ENCODE measurements at places on chromosomes 5 and 9.

DNA sequence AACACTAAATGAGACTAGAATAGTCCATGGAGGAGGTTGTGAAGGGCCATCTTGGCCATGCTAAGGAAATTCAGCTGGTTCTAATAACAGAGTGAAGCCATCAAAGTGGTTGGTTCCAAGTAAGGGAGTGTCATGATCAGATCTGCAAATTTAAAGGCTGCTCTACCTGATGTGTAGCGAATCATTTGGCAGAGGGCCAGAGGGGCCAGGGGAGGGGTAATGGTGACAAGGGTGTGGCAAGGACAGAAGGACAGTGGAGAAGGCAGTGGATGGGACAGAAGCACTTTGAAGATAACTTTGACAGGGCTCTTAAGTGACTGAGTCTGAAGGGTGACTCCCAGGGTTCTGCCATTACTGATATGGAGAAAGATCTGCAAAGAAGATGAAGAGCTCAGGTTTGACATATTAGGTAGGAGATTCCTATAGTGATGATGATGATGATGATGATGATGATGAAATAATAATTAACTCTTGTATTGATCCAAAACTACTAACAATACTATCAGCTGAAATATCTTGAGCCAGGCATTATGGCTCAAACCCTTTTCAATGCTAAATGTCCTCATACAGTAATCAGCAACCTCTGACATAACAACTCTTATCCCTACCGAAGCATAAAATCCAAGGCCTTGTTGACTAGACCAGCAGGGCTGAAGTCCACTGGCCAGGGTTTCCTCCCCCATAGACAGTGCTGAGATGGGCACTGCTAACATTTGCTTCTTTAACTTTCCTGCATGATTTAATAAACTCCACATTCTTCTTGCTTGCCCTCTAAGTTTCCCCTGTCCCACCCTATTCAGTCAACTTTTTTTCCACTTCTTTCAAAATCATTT, 20.0 kb downstream of the KIAA1191 start:
- DNase-seq, result no peak

- peak; percentile 66 for DNase-seq
These were observed 5.5 kb downstream of the SNAPC4 start for GRCh38 chr9:136394312-136395019.

DNA sequence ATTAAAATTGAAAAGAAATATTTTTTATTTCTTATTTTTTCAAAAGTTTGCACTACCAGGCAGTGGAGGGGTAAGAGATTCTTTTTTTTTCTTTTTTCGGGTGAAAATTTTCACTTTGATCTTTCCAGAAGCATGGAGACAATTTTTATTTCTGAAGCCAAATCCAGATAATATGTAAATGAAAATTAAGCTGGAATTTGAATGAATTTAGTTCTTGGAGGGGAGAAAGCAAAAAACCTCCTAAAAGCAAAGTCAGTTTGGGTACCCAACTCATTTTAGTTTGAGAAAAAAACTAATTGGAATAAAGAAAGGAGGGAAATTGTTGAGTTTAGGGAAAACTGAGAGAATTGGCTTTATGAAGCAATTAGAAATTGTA, 872 bp downstream of the ZNF618 start:
- DNase-seq, result no peak

- DNase-seq, result no peak
These were observed 51.1 kb downstream of the AHRR start for GRCh38 chr5:372556-372995.

DNA sequence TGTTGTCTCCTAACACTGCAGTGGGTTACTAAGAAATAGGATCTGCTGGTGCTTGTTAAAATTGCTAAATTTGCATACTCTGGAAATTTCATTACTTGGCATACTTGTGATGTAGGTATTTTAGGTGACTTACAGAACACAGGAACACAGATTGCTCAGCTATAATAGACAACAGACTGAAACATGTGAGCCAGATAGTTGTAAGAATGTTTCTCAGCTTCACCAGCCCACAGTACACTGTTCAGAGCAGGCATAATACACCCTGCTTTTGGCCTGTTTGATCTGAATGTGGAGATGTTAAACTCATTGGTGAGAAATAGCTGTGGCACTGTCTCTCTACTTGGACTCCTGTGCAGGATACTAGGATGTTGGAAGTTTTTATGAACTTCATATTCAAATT, 275.7 kb downstream of the CSNK1G3 start:
- DNase-seq, result no peak

DNA sequence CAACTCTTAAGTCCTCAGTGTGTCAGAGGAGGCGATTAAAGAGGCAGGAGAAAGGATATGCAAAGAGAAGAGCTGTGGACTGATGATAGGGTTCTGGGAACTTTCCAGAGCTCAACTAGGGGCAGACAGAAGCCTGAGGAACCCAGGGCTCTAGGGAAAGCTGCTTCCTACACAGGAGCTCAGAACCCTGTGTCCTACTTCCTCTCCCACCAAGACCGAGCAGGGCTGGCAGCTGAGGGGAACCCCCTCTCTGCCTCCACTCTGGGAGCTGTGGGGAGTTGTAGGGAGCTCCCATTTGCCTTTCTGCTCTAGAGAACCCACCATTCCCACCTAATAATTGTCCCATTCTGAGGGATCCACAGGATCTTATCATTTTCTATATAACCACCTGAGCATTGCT, 674.3 kb downstream of the ACTL7B start:
- no peak for DNase-seq

DNA sequence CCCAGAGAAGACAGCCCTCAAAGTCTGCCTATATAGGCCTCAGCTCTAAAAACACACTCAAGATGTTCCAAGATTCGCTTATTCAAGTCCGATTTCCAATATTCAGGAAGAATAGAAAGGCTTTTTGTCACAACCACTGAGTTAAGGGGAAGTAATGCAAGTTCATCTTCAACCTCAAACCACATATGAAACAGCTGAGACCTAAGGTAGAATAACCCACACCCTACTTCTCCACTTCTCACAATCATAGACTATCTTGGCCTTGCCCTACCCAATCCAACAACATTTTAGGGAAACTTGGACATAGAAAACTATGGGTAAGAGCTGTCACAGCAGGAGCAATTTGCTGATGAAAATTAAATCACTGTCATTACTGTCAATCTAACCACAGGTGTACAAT, 152.0 kb upstream of the LRRTM2 start:
- no peak for DNase-seq

GRCh38 chr5:30194595-30194994, 998.9 kb upstream of the CDH6 start:
- no peak for DNase-seq

- DNase-seq, result no peak
These were observed 268.8 kb upstream of the NREP start for GRCh38 chr5:112025757-112026156.

- DNase-seq, result no peak
These were observed 844.4 kb upstream of the CDH18 start for GRCh38 chr5:20832204-20833080.

DNA sequence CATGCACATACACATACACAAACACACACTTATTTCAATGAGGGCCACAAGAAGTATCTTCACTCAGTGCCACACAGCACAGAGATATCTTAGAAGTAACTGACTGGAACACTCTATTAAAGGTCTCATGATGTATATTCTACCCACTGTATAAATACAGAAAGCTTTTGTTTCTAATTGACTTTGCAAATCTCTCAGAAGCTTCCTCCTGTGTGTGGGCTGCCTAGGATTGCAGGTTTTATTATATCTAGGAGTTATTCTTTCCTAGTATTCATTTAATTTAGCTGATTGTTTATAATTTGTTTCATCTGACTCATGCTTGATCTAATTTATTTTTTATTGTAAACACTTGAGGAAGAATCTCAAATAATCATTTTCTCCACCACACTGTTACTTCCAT, 262.4 kb upstream of the ACTBL2 start:
- DNase-seq, result no peak

GRCh38 chr5:138903130-138903775, 28.1 kb upstream of the LRRTM2 start:
- DNase-seq, result no peak

DNA sequence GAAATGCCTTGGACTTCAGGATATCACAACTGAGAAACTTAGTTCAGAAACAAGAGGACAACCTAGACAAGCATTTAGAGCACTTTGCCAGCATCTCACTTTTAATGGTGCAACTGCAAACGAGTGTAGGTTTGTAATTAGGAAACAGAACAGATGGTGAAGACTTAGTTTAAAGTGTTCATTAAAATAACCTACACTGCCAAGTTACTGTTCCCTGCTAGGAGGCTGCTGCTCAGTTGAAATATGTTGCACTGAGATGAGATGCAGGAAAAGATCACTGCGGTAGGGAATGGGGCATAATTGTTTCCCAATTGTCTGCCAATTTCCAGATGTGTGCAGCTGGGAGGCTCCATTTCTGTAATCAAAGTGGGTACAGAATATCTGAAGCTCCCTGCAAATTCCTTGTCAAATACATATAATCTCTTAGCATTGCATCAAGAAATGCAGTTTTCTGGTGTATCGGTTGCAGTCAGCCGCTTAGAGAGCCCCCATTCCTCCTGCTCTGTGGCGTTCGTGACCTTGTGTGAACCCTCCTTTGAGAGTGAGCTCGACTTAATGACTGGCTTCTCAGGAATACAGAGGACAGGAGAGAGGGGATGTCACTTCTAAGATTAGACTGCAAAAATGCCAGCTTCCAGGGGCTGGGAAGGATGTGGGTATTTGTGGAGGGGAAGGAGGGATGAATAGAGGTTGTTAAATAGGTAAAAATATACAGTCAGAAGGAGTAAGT, 448.9 kb downstream of the MED10 start:
- no peak for DNase-seq

GRCh38 chr5:81948349-81948748, 23.5 kb upstream of the ATG10 start:
- no peak for DNase-seq

DNA sequence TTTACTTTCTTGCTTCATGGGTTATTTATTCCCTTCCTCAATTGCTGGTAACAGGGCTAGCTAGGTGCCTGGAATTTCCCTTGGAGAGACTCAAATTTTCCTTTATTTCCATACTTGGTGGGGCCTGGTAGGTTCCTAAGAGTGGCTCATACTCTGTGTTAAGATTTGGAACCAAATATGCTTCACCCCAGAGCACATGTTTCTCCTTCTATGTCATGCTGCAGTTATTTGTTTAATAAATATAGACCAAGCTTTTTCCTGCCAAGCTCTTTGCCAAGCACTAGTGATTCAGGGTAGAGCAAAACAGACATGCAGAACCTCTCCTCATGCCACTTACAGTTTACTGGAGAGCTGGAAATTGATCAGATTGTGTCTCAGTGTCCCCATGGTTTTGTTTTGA, 290.3 kb upstream of the SGCD start:
- DNase-seq, result no peak

- no peak for DNase-seq
These were observed 124.5 kb downstream of the PDZD2 start for GRCh38 chr5:31763424-31763823.

- DNase-seq, result no peak
These were observed 307.3 kb downstream of the MLLT3 start for GRCh38 chr9:20314981-20315380.

- no peak for DNase-seq
These were observed 10.4 kb downstream of the SNX2 start for GRCh38 chr5:122785294-122785693.

DNA sequence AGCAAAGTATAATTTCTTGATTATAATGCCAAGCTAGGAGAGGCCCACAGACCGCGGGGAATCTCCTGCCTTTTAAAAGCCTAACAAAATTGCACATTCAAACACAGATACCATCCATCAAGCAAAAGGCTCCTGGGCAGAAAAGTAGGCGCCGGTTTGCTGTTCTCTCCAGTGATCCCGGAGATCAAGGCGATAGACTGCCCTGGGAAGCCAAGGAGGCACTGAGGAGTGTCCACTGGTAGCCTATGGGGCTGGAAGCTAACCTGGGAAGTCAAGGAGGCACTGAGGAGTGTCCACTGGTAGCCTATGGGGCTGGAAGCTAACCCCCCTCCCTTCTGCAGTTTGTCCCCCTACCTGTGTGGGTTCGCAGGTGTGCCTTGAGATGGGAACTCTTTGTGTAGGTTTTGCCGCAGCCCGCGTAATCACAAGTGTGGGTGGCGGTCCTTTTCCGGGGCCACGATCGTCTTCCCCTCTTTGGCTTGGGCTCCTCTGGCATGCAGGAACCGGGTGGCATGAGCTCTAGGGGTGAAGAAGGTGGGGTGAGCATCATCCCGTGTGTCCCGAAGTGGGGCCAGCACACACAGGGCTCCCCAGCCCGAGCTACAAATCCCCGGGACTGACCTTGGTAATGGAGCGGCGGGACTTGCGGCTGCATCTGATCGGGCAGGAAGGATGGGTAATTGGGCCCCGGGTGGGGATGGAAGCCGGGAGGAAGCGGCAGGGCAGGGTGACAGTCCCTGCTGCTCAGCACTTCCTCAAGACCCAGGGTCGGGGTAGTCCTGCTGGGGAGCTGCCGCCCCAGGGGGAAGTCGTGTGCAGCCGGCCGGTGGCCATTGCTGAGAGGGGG, 2.7 kb downstream of the KLF4 start:
- peak; percentile 58 for DNase-seq

DNA sequence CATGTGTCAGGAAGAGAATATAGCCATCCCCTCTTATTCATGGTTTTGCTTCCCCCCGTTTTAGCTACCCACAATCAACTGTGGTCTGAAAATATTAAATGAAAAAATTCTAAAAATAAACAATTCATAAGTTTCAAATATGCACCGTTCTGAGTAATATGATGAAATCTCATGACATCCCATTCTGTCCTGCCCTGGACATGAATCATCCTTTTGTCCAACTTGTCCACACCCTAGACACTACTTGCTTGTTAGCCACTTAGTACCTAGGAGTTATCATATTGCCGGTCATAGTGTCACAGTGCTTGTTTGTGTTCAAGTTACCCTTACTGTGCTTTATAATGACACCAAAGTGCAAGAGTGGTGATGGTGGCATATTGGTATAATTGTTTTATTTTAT, 113.5 kb downstream of the CAAP1 start:
- DNase-seq, result no peak

- DNase-seq, result no peak
These were observed 78.6 kb downstream of the TRIO start for GRCh38 chr5:14221732-14222131.

DNA sequence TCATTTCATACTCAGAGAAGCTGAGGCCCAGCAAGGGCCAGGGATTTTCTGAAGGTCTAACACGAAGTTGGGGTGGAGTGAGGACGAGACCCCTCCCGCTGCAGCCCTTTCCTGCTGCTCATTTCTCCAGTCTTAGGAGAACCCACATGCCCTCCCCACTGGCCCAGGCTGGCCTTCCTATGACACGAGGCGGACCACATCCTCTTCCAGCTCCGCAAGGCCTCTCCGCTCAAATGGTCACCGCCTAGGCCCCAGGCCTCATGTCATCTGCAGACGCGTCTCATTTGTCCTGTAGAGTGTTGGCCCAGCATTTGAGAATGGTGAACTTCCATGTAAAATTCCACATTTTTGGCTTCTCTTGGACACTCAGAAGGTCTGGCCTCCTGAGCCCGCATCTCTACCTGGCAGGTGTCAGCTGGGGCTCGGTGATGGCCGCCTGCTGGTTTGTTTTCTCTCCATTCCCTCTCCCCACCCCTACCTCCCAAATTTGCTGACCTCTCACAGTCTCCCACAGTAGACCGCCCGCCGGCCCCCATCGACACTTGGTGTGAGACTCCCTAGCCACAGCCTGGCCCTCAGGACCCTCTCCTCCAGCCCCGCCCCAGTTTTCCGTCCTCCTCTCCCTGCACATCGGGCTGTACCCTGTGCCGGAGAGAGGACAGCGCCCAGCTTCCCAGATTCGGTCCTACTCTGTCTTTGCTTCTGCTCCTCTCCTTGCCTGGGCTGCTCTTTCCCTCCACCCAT, 51.7 kb downstream of the ERGIC1 start:
- peak; percentile 68 for DNase-seq
